ENCODE measurements at places on chromosomes 6 and 20.

GRCh38 chr20:52748285-52748932 lies 223.7 kb upstream of the TSHZ2 start:
- DNase-seq, result no peak

- DNase-seq, result no peak
Observed at GRCh38 chr6:137630666-137631065, 136.5 kb upstream of the OLIG3 start.

- no peak for DNase-seq
Observed at GRCh38 chr6:143867236-143867635, 3.0 kb downstream of the ZC2HC1B start.

GRCh38 chr6:113449051-113449450 lies 408.1 kb upstream of the MARCKS start:
- no peak for DNase-seq

DNA sequence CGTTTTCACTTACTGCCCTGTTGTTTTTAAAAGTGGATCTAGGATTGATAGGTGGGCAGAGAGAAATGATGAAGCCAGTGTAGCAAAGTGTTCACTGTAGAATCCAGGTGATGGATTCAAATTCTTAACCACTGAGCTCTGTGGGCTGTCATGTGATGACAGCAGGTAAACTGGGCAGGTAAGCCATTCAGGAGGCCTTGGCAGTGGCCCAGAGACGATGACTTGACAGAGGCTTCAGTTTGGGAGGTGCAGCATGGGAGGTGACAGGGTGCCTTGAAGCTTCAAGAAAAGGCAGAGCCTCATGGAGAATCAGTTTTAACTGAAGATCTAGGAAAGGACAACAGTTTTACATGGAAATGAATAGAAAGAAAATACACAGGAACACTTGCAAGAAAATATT lies 2.0 kb downstream of the NAA20 start:
- DNase-seq, result no peak

GRCh38 chr6:118774581-118774980 lies 119.4 kb upstream of the ASF1A start:
- DNase-seq, result no peak

GRCh38 chr20:3857405-3857804 lies 10.8 kb downstream of the MAVS start:
- DNase-seq, result no peak

- DNase-seq, result no peak
Observed at GRCh38 chr6:37083243-37084138, 78.0 kb downstream of the FGD2 start.

- no peak for DNase-seq
Observed at GRCh38 chr6:134564705-134565104, 246.8 kb upstream of the SGK1 start.

DNA sequence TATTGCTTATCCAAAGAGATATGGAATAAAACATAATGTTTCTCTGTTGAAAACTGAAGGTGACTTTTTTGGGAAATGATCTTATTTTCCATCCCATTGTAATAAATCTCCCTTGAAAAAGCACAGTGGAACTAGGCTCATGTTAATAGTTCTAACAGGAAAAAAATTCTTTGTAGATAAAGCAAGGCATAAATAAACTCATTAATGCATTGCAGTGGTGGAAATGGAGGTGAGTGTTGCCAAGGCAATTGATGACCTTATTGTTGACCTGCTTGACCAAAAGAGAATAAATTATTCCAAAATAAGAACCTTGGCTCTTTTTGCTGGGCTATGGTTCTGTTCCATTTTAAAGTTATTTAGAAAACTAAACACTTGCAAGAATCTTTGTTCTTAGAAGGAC lies 55.2 kb downstream of the TRMT11 start:
- DNase-seq, result no peak

GRCh38 chr6:6003621-6004366 lies 2.9 kb downstream of the NRN1 start:
- DNase-seq, result no peak

DNA sequence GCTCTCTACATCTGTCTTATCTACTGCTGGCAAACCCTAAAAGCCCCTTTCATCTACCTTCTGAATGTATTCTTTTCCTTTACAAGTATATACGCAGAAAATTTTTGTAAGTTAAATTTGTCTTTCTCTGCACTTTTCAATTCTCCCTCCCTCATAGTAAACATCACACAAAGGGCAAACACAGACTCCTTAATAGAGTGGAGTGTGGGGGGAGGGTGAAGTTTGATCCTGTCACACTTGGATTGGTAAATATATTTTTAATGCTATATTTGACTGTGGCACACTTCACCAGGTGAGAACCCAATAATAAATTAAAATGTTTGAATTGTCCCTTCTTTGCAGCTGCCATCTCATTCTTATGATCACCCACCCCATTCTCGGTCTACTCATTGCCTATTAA lies 33.2 kb upstream of the PAQR8 start:
- DNase-seq, result no peak

- DNase-seq, result no peak
Observed at GRCh38 chr6:27966816-27967426, 9.9 kb downstream of the OR2B6 start.

DNA sequence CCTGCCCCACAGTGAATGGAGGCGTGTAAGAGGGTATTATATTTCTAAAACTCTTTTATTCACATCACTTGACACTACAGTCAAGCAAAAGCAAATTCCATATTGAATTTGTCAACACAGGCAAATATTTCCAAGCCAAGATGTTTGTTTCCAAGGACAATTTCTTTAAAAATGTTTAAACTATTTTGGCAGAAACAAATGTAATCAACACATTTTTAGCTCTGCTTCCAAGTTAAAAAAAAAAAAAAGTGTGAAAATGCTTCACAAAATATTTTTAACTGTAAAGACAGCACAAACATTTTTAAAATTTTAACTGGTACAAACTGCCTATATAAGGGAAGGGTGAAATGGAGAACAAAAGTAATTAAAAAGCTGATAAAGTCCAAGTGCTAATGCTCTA lies 44.9 kb upstream of the DST start:
- no peak for DNase-seq

GRCh38 chr6:46135176-46135575 lies 5.4 kb downstream of the ENPP4 start:
- DNase-seq, result no peak

DNA sequence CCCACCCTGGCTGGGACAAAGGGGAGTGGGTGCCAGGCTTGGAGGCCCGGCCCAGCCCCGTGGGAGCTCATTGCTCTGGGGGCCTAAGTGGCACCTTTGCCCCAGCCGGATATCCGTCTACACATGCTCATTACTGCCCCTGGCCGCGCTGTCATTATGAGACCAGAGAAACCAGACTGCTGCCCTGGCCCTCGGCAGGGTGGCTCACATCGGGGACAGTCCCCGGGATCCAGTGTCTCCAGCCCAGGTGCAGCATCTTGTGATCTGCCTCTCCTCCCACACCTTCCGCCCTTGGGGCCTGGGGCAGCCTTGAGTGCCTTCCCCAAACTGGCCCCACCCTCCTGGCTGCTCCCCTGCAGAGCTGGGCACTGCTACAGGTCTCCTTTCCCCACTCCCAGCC lies 4.9 kb downstream of the SRMS start:
- DNase-seq, result no peak

DNA sequence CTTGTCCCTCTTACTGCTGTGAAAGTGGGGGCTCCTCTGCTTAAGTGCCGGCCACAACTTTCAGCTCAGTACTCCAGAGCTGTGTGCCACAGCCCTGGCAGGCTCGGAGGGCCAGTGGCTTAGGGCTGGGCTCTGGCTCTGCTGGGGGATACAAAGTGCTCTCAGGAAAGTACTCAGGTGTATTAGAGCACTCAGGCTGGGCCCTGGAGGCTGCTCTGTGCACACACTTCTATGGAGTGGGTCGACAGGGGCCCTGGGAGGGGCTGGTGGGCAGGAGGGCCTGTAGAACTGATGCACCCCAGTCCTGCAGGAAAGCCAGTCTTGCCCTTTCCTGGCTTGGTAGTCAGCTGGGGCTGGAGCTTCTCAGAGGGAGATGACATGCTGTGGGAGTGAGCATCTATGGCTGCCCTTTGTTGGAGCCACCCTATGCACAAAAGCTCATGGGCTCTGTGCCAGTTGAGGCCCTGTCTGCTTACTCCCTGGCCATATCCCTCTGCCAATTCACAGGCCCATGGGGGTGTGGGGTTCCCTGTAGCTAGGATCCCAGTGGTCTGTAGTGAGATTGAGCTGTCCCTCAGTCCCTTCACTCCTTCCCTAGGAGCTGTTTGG lies 22.0 kb downstream of the CENPW start:
- DNase-seq, result no peak

DNA sequence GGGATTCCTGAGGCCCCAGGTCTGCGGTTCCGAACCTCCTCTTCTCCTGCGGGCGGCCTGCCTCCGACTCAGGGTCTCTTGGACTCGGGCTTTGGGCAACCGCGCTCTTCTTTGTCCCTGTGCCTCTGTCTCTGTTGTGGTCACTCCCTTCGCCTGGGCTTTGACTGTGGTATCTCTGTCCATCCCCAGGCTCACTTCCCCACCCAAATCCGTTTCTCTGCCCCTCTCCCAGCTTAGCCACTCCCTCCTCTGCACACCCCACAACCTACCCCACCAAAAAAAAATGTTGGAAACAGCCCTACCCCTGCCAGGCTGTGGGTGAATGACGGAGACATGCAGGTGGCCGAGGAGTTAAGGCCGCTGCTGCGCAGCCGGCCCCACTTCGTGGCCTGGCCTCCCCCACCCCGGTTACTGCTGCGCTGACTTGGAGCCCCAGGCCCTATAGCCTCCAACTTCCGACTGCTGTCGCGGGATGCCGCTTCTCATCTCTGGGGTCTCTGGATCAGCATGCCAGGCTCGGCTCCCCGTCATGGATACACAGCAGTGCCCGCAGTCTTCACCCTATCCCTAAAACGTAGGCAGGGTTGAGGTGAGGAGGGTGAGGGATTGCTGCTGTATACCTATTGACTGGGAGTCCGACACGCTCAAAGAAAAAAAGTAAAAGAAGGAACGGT lies 2.7 kb upstream of the MAFB start:
- DNase-seq, result no peak

DNA sequence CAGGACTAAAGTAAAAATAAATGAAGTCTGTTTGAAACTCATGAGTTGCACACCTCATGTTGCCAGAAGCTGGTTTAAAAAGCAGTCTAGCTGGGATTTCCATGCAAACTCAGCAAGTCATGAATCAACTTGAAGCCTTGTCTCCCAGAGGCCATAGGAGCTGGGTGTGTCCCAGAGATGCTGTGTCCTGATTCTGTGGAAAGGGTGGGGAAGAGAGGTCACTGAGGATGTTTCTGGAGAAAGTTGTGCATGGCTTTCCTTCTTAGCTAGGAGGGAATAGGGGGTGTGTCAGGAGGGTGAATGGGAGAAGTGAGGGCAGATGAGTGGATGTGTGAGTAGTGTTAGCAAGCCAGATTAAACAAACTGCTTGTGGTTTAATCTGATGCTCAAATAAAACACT lies 111.3 kb downstream of the ADAT2 start:
- DNase-seq, result no peak

- DNase-seq, result no peak
Observed at GRCh38 chr6:87791982-87792381, 89.9 kb upstream of the AKIRIN2 start.

DNA sequence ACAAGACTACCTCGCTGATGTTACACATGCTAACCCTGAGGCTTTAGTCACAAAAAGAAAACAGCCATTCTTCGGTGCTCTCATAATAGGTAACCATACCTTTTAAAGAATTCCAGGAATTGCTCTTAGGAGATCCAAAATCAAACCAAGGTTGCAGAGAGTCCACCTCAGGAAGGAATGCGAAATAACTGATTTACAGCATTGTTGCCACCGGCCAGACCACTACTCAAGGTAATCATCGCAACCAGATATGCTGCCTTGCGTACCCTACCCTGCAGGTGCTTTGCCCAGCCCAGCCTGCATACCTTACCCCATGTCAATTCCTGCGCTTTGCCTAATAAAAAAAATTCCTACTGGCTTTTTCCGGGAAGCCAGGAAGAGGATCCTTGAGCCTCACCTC lies 27.0 kb downstream of the NUP153 start:
- DNase-seq, result no peak

- DNase-seq, result no peak
Observed at GRCh38 chr6:115896538-115897129, 164.1 kb downstream of the FRK start.

- DNase-seq, result peak; percentile 33
Observed at GRCh38 chr6:7137335-7138045, 29.7 kb downstream of the RREB1 start.

DNA sequence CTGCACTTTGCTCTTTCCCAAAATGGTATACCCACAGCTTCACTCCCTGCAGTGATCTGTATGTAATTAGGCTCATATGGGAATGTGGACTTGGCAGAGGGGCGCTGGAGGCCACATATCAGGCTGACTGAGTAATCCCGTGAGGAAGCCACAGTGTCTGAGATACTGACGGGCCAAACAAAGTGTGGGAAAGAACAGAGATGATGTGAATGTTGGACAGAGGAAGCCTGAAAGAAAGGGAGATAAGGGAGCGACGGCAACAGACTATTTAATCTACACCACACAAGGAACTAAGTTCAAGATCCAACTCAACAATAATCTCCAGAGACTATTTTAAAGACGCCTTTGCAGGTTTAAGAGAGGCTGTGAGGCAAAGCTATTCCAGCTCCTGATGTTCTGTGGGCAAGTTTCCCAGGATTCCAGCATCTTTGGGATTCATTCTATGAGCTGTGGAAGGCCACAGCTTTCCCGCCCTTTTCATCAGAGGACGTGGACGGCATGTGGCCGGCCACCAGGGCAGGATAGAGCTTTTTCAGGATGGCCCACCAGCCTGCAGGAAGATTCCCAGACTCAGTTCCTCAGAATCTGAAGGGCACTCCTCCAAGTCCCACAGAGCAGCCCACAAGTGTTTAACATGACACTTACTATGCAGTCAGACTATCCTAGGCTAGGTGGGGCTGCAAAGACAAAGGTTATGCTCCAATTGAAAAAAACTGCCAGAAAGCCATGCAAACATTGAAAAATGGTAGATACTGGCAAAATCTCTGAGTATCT lies 237.5 kb downstream of the ATXN1 start:
- no peak for DNase-seq

GRCh38 chr6:90490030-90490716 lies 96.7 kb downstream of the MAP3K7 start:
- no peak for DNase-seq

- no peak for DNase-seq
Observed at GRCh38 chr6:43946641-43947363, 176.8 kb downstream of the VEGFA start.

DNA sequence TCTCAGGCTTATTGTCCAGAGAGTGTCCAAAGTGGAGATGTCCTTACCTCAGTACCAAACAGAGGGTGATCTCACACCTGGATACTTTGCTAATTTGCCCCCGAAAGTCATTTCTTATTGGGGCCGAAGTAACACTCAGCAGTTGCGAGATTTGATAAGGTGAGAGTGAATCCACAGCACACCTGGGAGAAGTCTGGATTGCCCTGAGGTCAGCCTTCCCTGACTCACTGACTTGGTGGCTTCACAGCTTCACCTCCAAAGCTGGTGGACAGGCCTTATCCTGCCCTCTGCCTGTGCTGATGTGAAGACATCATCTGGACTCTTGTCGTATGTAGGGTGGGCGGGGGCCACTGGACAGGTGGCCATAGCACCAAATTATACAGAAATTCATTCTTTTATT lies 101.9 kb upstream of the ARMC2 start:
- DNase-seq, result no peak

GRCh38 chr6:84809455-84809854 lies 45.1 kb upstream of the TBX18 start:
- DNase-seq, result no peak

- no peak for DNase-seq
Observed at GRCh38 chr6:68372991-68373390, 262.1 kb upstream of the ADGRB3 start.

GRCh38 chr20:37190354-37191112 lies 11.2 kb upstream of the MROH8 start:
- no peak for DNase-seq

- DNase-seq, result no peak
Observed at GRCh38 chr6:157137501-157137900, 185.8 kb downstream of the TMEM242 start.

Measured in T-helper 1 cell (primary cell).